GM13977 (cell line): ENCODE measurements at places on chromosomes 16 and 17.

DNA sequence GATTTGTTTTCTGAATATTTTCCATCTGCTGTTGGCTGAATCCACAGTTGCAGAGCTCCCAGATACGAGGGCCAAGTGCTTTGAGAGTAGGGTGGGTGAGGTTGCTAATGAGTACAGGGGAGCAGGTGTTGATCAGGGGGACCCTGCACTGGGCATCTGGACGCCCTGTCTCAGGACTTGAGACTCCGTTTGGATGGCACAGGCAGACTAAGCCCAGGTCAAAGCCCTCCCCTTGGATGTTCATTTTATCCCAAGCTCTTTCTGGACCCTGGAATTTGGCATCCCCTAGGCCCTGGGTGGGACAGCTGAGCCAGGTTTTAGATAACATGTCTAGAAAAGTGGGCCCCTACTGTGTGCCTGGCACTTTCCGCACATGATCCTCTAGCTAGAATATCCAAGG is 12.1 kb downstream of the USP6 start:
- DNase-seq = no peak

DNA sequence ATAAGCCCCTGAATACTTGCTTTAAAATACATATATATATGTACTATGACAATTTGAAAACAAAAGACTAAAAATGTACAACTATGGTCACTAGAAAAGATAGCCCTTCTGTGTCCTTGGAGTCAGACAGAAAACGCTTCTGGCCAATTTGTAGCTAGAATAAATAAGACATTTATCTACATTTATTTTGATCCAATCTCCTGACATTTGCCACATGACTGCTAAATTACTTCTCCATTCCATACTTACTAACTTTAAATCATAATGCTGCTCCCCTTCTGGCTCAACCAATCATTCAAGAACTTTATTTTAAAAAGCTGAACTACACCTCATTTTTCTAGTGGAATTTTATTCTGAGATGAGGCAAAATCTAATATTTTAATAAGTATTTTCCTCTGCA is 65.8 kb downstream of the CYTH1 start:
- DNase-seq = no peak

- no peak for DNase-seq
These were observed 1.8 kb downstream of the SHBG start for GRCh38 chr17:7631398-7632380.

GRCh38 chr17:75627094-75627493 is 6.1 kb upstream of the SMIM5 start:
- no peak for DNase-seq

DNA sequence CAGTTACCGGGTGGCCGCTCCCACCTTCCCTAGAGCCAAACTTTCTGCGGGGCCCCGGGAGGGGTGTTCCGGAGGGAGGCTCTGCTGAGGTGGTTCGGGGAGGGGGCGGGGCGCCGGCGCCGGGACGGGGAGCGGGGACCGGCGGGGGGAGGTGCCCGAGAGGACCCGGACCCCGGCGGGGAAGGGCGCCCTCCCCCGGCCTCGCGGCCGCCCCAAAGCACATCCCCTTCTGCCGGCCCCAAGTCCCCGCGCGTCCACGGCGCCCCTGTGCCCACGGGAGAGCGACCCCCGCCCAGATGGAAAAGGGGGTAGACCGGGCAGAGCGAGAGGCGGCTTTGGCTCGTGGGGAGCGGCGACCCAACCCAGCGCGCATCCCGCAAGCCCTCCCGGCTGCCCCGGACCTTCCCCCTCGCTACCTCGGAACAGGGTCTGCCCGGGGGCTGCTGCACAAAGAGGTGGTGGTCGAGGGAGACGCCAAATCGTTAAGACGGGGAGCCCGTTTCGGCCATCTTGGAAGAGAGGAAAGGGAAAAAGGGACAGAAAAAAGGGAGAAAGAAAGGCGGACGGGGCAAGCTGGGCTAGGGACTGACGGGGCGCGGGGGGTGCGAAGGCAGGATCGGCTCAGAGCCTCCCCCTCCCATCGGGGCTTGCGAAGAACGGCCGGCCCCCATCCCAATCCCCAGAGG is 530 bp downstream of the PCGF2 start:
- peak; percentile 71 for DNase-seq

DNA sequence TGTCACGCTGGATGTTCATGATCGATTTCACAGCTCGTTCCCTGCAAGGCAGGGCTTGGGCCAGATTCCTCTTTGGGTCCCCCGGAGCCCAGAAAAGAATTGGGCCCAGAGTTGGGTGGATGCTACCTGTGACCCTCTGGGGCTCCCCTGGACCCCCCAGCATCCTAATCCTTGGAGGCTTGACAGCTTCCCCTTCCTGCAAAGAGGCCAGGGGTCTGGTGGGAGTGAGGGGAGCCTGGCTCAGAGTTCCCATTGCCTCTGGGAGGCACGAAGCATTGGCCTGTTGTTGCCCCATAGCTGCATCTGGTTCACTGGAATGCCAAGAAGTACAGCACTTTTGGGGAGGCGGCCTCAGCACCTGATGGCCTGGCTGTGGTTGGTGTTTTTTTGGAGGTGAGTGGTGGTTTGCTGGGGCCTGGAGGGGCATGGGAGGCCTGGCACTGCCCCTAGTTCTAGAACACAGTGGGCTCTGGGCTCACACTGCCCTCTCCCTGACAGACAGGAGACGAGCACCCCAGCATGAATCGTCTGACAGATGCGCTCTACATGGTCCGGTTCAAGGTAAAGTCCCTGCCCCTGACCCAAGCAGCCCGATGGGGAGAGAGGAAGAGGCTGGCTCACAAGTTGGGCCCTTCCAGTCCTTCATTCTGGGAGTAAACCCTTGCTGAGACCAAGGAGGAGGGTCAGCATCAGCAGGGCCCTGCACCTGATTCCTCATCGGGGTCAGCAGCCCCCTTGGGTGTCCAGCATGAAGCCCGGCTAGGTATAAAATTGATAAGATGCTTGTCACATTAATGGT is 7.2 kb downstream of the CA7 start:
- no peak for DNase-seq

- DNase-seq = no peak
These were observed 30.0 kb downstream of the USP32 start for GRCh38 chr17:60361889-60362288.

DNA sequence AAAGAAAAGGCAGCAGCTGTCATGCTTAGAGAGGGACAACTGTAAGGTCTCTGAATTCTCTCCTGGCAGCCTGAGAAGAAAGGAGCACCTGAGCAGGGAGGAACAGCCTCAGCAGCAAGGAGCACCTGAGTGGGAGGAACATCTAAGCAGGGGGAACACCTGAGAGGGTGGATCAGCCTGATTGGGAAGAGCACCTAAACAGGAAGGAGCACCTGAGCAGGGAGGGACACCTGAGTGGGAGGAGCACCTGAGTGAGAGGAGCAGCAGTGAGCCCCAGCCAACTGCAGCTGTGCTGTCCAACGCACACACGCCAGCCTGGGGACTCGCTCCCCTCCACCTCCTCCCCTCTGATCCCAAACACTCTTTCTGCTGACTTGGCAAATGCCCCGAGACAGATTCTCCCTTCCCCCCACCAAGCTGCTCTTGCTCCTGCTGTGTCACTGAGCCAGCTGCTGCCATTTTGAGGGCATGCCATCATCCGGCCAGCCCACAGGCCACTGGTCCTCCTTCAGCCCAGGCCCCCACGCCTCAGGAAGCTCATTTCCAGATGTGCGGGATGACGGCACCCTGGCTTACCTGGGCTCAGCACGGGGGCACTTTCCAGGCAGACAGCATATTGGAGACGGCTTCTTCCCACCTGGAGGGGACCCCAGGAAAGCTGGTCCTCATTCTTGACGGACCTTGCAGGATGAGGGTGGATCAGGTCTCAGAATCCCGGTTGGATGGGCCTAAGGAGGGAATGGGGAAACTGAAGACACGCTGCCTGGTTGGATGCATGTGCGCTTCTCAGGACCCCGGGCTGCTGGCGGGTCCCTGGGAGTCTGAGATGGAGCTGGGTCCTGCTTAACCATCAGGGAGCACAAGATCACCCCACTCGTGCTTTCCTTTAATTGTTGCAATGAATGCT is 57.7 kb upstream of the RBFOX3 start:
- no peak for DNase-seq

DNA sequence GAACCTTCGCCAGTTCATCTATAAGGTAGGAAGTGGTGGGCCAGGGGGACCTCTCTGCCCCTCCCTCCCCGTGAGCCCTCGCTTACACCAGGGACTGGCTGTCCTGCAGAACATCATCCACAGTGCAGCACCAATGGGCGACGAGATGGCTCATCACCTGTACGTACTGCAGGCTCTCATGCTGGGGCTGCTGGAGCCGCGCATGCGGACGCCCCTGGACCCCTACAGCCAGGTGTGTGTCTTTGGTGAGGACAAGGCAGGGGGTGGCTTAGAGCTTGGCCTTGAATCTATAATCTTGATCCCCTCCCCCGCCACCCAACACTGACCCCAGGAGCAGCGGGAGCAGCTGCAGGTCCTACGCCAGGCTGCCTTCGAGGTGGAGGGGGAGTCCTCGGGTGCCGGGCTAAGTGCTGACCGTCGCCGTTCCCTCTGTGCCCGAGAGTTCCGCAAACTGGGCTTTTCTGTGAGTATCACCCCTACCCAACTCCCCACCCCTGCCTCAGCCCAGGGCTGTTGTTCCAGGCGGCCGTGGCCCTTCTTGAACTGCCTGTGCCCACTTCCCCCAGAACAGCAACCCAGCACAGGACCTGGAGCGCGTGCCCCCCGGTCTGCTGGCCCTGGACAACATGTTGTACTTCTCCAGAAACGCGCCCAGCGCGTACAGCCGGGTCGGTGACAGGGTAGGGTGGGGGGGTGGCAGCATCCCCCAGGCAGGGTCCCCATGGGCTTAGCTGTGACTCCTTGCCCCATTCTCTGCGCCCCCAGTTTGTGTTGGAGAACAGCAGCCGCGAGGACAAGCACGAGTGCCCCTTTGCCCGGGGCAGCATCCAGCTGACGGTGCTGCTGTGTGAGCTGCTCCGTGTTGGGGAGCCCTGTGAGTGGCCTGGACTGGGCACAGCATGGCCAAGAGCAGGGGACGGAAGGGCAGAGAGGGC is 2.7 kb downstream of the ELMO3 start:
- no peak for DNase-seq

GRCh38 chr17:28685366-28685765 is 23.4 kb downstream of the SUPT6H start:
- no peak for DNase-seq

GRCh38 chr17:44359458-44360143 is 4.1 kb downstream of the FAM171A2 start:
- DNase-seq = no peak

- no peak for DNase-seq
These were observed 67.3 kb downstream of the CNGB1 start for GRCh38 chr16:57903656-57904055.

DNA sequence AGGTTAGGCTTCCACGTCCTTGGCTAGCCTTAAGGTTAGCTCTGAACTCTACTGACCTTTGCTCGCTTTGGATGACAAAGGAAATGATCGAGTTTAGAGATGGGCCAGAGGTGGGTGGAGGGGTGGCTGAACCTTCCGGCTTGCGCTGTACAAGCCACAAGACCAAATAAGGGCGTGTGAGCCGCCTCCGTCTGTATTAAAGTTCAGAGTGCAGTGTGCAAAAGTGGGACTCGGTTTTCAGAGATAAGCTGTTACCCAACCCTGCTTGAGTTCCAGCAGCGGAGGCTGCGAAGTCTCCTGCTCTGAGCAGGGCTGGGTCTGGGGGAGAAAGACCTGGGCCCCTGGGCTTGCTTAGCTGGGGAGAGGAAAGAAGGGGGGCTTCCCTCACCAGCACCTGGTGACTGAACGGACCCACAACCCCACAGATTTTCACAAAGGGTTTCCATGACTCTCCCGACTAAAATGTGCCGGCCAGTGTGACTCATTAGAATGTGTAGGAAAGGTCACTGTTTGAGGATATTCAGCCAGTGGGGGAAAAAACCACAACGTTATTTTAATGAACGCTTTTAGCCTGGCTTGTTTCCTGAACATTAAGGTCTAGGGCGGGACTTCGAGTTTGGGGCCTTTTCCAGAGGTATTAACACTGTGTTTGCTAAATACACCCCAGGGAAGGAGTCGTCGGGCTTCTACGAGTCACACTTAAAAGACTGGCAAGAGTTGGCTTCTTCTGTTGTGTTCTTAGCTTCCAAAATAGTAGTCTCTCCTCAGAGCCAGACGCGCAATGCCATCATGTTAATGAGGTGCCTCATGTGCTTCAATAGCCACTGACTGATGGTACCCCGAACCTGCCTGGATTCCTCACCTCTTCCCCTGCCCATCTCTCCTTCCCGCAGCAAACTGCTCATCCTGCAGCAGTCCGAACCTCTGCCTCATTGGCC is 67.0 kb downstream of the CENPV start:
- peak; percentile 83 for DNase-seq

GRCh38 chr17:41396340-41396739 is 1.1 kb downstream of the KRT31 start:
- DNase-seq = no peak

GRCh38 chr16:5509336-5509735 is 411.7 kb upstream of the EEF2KMT start:
- DNase-seq = no peak

DNA sequence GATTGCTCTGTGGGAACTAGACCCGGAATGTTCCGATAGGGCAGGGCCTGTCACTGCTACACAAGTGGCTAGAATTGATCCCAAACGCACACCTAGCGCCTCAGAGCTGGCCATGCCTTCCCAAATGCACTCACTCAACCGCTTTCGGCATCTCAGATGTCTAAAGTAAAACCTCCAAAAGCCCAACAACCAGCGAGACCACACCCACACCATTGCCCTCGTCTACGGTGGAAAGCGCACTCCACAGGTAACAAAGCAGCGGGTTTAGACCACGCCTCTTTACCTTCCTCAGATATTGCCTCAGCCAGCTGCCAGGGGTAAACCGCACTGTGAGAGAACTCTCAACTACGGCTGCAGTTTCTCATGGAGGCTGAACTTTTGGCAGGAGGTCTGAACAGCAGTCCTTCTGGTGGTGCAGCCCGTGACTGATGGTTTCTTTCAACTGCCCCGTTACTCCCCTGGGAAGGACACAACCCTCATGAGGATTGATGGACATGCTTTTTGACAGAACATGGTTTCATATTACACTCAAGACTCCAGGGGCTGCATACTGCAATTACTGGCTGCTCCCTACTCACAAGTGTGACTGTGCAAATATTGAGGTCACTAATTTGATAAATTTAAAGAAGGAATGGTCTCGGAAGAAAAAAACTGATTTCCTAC is 34.5 kb downstream of the USP7 start:
- DNase-seq = no peak

DNA sequence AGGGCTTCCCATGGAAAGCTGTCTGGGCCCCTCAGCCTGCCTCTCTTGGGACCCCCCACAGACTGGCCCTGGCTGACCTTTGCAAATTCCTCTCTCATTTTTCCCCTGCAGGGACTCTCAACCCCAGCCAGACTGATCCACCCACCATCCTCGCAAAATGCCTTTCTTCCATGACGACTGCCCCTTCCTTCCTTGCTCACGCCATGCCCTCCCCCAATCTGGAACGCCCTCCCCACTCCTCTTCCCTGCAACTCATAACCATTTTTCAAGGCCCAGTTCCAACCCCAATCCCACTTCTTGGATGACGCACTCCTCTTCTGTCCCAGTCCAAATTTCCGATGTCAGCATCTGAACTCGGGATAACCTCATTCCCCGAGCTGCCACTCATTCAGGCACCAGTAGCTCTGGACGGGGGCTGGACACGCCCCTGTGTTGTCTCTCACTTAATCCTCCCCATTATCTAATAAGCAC is 1.3 kb upstream of the DNAI2 start:
- DNase-seq = no peak

- DNase-seq = no peak
These were observed 48.0 kb downstream of the TEKT5 start for GRCh38 chr16:10646581-10647263.
